ENCODE measurements at places on chromosomes 7 and 10.

DNA sequence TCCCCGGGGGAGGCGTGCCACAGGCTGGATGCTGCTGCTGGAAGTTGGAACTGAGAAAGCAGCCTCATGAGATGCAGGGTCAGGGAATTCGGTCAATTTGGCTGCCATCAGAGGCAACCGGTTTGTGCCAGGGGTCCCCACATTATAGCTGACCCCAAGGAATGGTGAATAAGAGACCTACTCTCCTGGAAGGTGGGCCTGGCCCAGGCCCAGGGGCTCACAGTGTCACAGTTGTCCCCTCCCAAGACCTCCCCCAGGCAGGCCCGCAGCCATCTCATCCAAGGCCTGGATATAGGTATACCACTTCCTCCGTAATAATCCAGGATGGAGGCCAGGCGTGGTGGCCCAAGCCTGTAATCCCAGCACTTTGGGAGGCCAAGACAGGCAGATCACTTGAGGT, 114.6 kb downstream of the NPTX2 start:
- no peak for DNase-seq

GRCh38 chr10:18113881-18114280, 26.3 kb upstream of the CACNB2 start:
- DNase-seq: no peak

GRCh38 chr10:103458720-103459119, at the start of gene CALHM1:
CALHM1 (minus strand) TSS chr10:103458900; CDS start chr10:103458751, 149 bp downstream.
- DNase-seq: peak; percentile 84

DNA sequence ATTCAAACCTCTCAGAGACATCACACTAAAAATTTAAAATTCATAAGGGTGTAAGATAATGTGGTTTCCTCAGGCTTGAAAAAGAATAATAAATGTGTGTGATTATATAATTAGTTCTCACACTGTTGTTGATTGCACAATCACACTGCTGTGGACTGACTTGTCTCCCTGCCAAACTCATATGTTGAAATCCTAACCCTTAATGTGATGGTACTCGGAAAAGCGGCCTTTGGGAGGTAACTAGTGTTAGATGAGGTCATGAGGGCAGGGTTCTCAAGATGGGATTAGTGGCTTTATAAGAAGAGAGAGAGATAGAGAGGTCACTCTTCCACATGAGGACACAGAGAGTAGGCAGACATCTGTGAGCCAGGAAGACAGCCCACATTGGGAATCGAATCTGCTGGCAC, 128.5 kb upstream of the COL1A2 start:
- no peak for DNase-seq

- no peak for DNase-seq
Observed at GRCh38 chr7:118053353-118053752, 130.6 kb upstream of the LSM8 start.

DNA sequence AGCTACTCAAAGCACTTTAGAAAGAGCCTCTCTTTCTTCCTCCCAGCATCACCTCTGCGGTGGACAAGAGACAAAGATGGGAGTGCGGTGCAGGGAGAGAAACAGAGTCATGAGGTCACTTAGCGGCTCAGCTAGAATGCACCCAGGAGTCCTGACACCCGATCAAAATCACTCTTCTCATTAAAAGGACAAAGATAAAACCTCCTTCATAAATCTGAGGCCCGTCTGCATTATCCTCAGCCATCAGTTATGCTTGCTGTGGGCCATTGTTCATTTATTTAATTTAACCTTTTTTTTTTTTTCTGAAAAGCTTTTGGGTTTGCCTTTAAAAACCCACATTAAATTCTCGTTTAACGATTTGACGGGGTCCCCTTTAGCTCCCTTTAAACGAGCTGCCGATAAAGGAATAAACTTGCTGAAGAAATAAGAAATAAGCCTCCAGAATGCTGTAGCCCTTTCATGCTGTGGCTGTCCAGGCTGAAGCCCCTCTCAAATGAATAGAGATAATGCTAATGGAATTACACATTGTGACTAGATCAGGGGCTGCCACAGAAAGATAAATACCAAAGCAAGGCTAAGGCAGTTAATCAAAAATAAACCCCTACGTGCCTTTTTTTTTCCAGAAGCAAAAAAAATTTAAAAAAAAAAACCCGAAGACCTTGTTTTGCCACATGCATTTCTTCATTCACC, 16.1 kb upstream of the PLXNA4 start:
- no peak for DNase-seq

DNA sequence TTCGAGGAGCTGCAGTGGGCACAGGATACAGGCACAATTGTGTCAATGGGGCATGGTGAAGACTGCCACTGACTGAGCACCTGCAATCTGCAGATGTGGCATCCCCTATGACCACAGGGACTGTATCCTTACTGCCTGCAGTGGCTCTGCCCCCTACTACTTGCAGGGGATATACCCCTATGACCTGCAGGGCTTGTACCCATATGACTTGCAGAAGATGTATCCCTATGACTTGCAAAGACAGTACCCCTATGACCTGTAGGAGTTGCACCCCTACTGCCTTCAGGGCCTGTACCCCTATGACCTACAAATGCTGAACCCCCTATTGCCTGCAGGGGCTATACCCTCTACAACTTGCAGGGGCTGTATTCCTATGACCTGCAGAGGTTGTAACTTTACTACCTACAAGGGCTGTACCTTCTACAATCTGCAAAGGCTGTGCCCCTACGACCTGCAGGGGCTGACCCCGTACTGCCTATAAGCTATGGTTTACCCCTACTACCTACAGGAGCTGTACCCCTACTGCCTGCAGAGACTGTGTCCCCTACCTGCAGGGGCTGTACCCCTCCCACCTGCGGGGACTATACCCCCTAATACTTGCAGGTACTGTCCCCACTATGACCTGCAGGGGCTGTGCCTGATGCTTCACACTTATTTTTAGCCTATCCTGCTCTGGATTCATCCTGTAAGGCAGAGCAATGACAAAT, 65.9 kb upstream of the ADAM12 start:
- DNase-seq: no peak

DNA sequence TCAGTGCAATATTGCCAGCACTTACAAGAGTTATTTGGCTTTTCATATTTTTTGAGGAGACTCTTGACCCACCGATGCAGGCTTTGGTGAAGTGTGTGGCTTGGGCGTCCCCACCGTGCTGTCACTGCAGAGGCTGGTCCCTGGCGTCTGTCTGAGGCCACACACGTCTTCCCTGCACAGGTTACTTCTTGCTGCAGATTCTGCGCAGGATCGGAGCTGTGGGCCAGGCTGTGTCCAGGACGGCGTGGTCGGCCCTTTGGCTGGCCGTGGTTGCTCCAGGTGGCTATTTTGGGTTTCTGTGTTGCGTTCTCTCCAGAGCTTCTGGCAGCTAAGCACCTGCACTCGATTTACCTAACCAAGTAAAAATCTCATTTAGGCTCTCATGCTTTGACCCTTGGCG, 18.9 kb downstream of the SUN1 start:
- no peak for DNase-seq

- DNase-seq: no peak
Observed at GRCh38 chr7:116836911-116837310, 25.5 kb upstream of the CAPZA2 start.

Measured in G401 (cell line).